BJ (cell line): ENCODE measurements at places on chromosomes 7 and 10. TPM values are rescaled to one million over a fixed set of nuclear protein-coding genes. Genes with fewer than 3 reads are reported as not detected.

The CRYGN gene
- polyA plus RNA-seq = 0.07 and 0.10 TPM in 2 replicates

The CALHM3 gene
- polyA plus RNA-seq = 0.09 TPM in 1 of 2 replicates, not detected in the other

GRCh38 chr7:156073366-156074052 lies 261.2 kb upstream of the SHH start:
- DNase-seq = no peak

- DNase-seq = no peak
Measured at GRCh38 chr10:59135275-59135674, 41.2 kb upstream of the PHYHIPL start.

DNA sequence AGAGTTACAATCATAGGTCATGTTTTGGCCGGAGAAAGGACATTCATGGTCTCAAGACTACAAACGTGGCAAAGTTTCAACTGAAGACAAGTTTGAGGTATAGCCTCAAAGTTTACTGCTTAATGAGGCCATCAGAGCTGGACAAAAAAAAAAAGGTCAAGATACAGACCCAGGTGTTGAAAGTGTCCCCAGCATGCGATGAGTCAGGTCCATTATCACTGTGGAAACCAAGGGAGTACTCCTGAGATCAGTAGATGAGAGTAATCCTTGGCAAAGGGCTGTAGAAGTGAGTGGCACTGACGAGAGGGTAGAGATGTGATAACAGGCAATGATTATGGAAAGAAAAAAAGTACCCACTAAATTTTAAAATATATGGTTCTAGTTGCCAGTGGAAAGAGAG lies 80.1 kb upstream of the LRRN3 start:
- DNase-seq = no peak

DNA sequence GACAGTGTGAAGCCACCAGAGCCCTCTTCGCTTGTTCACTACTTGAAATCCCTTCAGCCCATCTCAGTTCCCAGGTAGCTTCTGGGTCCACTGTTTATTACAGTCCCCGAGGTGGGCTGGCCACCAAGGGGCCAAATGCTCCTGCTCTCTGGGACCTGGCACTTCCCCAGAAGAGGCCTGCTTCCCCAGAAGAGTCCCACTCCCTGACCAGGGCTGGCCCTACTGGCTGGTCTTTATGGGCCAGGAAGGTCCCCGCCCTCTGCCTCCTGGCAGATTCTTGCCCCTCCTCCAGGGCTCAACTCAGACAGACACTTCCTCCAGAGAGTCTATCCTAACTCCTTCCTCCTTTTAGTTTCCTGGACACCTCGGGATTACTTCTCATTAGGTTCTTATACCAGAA lies 70.7 kb upstream of the LRRC18 start:
- DNase-seq = no peak

- DNase-seq = no peak
Measured at GRCh38 chr7:33388332-33388731, 259.0 kb downstream of the BBS9 start.

DNA sequence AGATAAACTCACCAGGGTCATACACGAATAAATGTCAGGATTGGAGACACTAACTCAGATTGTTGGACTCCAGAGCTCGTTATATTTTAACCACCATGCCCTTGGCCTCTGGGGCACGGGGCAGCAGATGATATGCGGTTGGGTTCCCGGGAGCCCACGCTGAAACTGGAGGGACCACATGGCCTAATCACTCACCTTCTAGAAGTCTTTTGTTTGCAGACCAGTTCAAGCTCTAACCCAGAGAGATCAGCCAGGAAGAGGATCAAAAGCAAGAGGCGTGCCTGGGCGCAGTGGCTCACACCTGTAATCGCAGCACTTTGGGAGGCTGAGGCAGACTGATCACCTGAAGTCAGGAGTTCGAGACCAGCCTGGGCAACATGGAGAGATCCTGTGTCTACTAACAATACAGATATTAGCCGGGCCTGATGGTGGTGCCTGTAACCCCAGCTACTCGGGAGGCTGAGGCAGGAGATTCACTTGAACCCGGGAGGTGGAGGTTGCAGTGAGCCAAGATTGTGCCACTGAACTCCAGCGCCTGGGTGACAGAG lies 42.6 kb upstream of the ECHDC3 start:
- no peak for DNase-seq

DNA sequence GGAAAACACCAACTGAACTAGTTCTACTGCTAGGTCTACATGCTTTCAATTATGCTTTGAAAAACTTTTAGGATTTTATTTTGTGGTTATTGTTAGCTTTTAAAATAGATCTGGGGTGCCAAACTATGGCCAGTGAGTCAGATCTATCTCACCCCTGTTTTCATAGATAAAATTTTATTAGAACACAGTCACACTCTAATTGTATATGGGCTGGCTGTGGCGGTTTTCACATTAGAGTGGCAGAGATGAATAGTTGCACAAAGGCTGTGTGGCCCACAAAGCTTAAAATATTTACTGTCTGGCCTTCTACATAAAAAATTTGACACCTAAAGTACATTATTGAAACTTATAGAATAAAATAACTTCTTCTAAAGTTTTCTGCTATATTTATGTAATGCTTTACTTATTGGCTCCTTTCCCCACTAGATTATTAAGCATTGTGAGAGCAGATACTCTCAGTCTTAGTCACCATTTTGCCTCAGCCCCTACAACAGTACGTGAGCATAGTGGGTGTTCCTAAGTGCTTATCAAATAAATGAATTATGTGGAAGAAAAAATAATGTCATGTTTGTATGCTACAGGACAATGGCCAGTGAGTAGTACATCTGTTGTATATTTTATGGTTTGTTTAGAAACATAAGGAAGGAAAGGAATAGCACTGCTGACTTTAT lies 5.4 kb upstream of the SUV39H2 start:
- no peak for DNase-seq
